ENCODE measurements at places on chromosomes 6 and 20.

- no peak for DNase-seq
These were observed 12.4 kb upstream of the CCN6 start for GRCh38 chr6:112041535-112041934.

DNA sequence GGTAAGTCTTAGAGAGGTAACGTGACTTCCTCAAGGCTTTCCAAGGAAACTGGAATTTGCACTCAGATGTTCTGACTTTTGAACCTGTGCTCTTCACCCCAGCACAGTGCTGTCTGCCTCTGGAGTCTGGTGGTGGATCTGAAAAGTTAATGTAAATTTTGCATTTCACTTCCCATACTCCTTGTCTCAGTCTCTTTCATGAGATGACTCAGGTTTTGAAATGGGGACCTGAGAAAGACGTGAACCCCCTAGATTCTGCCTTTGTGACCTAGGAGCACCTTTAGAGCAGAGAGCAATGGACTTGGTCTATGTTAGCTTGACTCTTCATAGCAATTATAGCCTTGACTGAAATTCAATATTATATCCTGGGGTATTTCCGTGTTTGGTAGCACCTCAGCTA is 223.0 kb downstream of the QKI start:
- no peak for DNase-seq

DNA sequence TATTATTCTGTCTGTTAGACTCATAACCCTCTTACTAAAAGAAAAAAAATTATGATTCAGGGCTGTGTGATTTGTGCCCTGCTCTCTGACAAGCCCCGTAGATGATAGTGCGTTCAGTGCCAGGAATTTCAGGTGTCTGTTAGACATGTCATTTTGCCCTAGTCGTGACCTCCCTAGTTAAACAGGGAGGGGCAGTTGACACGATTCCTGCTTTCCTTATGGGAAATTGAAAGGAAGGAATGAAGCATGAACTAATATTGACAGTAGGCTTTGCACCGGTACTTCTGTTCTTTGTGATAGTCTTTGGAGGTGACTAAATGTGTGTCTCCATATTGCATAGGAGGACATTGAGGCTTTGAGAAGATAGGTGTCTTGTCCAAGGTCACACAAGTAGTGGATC is 26.3 kb downstream of the RPRD1B start:
- DNase-seq = no peak

- no peak for DNase-seq
These were observed 28.0 kb downstream of the IGF2R start for GRCh38 chr6:159996626-159997497.

GRCh38 chr6:71393471-71393870 is 104.9 kb downstream of the OGFRL1 start:
- DNase-seq = no peak

DNA sequence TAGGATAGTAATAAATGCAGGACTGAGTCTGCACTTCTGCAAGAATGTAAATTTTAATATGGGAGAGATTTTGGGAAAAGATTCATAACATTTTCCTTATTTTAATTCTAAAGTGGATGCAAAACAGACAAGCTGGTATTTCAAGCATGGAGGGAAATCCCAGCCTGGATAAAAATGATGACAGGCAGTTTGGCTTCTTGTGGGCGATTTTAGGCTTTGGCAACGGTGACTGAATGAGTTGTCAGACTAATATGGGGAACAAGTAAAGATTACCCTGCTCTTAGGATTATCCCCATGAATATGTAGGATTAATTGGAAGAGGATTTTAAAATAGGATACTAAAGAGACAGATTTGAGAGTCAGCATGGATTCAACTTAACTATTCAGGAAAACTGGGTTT is 21.0 kb downstream of the OGFRL1 start:
- DNase-seq = peak; percentile 38

- DNase-seq = no peak
These were observed 13.0 kb downstream of the ZNF451 start for GRCh38 chr6:57102976-57103375.

- peak; percentile 86 for DNase-seq
These were observed 34.7 kb downstream of the KIF25 start for GRCh38 chr6:168032005-168032760.

DNA sequence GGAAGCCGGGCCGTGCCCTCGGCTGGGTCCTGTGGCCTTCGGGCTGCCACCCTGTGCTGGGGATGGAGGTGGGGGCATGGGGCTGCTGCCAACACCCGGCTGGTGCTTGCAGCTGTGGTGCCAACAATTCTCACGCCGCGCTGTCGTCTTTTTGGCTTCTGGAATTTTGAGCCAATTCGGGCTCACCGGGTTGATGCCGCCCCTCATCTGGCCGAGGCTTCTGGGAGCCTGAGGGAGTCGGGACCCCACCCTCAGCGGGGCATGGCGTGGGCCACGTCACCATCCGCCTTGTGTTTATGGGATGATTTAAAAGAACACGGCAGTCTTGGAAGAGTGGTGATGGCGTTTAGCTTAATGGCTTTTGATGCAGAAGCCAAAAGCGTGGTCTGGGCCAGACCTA is 8.7 kb upstream of the NPBWR2 start:
- no peak for DNase-seq

DNA sequence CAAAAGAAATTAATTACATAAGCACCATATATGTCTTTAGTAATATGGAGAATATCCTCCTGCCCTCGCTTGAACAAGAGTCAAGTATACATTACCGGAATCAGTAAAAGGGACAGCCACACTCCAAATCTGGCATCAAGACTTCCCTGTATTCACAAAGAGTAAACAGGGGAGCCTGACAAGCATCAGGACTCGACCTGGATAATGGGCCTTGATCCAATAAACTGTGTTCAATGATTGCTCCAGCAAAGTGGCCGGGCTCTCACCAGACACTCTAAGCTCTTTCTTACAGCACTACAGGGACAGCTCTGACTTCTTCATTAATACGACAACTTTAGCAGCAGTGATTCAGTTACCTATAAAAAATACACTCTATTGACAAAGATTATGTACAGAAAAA is 307.9 kb upstream of the POU3F2 start:
- DNase-seq = no peak

GRCh38 chr6:137777687-137778075 is 89.4 kb upstream of the TNFAIP3 start:
- peak; percentile 52 for DNase-seq

GRCh38 chr6:39353698-39354315 is 31.3 kb upstream of the KCNK16 start:
- DNase-seq = no peak

DNA sequence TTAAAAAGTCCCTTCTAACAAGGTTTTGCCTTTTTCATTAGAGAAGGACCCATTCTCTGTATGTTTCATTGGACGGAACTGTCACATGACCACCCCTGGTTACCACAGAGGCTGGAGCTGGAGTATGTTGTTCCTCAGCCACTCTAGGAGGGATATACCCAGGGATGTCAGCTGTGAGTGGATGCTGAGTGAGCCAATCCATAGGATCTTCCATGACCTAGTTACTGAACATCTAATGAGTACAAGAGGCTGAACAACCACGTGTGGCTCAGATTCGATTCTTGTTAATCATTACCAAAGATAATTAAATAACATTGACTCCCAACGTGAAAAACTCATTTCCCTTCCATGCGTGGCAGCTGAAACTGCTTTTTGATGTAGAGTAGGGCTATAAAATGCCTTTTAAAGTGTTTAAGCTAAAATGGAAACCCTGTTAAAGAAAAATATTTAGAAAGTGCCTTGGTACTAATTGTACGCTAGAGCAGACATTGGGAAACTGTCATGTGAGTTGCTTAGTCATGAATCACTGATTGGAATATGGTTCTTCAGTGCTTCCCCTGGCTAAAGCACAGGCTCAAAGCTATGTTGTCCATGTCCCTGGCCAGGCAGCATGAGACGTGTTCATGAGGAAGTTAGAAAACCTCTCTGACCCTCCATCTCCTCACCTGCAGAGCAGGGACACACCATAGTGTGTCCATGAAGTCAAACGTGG is 256.1 kb downstream of the ZNF217 start:
- DNase-seq = peak; percentile 3

DNA sequence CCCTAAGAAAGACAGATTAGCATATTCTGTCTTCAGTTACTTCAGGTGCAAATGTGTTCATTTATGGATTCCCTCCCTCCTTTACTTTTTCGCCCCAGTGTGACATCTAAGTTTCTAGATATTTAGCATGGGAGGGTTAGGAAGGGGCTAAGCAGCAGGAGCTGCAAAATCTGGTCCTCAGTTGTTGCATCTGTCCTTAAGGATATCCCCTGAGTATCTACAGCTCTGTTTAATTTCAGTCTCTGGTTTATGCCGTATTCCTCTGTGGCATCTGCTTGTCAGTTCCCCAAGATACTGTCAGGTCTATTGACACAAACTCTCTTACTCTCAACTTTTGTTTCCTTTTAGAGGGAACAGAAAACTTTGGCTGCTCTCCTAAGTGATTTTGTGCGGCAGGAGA is 754.6 kb upstream of the MAP3K7 start:
- DNase-seq = no peak

DNA sequence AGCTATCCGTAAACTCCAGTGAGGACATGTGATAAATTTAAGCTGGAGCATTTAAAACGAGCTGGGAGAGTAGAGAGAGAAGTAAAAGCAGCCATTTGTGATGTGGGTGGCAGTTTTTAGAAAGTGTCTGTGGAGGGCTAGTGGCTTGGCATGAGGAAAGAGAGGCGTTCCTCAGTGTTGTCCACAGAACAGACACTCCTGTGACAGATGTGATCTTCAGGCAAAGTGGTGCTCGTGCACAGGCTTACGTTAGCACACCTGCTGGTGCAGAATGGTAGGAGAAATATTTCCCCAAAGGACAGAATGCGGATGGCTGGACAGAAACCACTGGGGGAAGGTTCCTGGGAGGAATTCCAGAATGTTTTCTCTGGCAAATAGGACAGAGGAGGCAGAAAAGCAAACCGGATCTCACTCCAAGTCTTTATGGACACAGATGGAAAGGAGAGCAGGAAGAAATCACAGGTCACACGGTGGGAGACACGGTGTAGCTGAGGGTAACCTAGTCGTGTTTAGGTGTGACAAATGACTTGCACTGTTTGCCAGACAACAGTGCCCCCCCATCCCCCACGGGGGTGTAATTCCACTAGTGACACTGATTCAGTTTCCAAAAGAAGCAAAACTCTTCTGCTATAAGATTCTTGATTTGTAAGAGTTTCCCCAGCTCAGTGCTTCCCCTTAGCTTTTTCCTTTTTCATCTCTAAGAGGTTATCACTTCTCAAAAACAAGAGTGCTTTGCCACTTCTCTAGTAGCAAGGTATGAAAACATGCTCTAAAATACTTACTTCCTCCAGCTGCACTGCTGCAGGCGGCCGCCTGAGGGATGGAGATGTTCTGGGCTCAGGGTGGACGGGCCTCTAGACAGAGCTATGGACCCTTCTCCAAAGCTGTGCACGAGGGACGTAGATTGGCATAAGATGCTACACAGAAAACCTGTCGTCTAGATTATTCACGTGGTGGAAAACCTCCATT is 293.2 kb downstream of the QKI start:
- no peak for DNase-seq

- DNase-seq = no peak
These were observed 17.9 kb downstream of the AHI1 start for GRCh38 chr6:135479601-135480000.

GRCh38 chr20:13120471-13120870 is 100.6 kb upstream of the ISM1 start:
- no peak for DNase-seq

- no peak for DNase-seq
These were observed 282.6 kb downstream of the CDC5L start for GRCh38 chr6:44670146-44670545.

DNA sequence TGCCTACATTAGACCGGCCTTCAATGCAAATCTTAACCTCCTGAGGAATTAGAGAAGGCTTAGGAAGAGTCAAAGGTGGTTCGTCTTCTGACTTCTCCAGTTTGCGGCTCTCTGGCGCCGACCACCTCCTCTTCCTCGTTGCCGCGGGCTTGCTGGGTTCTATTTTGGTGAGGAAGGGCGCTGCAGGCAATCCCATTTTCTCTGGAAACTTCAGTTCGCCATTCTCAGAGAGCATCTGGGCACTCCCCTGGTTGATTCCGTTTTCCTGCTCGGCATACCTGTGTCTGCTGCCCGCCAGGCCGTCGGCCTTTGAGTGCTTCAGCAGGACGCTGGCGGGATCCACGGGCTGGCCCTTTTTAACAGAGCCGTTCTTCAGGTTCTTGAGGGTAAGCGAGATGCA is 67.9 kb downstream of the GMPR start:
- no peak for DNase-seq

DNA sequence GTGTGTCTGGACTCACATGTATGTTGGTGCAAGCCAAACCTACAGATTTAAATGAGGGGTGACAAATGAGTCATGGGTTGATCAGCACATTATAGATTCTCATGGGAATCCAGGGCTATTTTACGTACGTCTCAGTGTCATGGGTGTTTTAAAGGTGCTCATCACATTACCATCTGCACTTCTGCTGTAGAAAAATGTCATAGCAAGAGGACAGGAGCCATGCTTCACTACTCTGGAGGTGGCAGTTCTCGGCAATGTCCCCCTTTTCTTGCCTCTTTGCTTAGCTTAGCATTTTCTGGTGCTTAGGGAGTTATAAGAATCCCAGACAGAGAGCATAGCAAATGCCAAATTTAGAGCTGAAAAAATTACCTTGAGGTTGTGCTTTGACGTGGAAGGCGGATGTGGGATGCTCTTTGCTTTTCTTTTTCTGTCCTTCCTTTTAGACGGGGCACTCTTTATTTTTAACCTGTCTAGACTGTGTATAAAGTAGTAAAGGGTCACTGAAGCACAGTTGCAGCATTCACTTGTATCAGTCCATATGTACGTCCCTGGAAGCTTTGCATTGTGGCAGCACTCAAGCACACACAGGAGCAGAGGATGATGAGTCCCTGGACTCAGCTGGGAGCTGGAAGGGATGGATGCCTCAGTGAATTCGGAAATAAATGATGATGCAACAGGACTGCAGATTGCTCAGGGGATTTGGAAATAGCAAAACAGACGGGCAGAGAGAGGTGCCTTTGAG is 139.7 kb downstream of the SYNDIG1 start:
- peak; percentile 25 for DNase-seq

DNA sequence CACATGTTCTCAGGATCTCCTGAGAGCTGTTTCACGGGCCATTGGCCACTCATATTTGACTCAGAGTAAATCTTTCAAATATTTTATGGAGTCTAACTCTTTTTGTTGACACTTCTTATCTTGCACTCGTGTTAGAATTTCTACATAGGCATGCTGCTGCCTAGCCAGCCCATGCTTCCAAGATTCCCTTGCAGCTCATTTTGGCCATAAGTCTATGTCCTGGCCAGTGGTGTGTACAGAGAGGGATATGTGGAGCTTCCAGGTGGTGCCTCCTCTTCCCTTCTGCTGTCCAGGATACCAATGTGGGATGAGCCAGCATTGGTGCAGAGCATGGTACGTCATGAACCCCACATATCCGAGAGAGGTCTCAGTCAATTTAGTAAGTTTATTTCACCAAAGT is 522.6 kb downstream of the QKI start:
- DNase-seq = no peak

GRCh38 chr6:11963756-11964500 is 48.2 kb upstream of the HIVEP1 start:
- no peak for DNase-seq

GRCh38 chr6:87590990-87591389 is 1.1 kb downstream of the ORC3 start:
- DNase-seq = peak; percentile 24

GRCh38 chr6:141467881-141468280 is 664.8 kb upstream of the GJE1 start:
- peak; percentile 63 for DNase-seq

- no peak for DNase-seq
These were observed 35.0 kb upstream of the CD93 start for GRCh38 chr20:23120936-23121750.

All from iris pigment epithelial cell (primary cell).